ENCODE measurements at places on chromosomes 3 and 15. TPM values are rescaled to one million over a fixed set of nuclear protein-coding genes. Genes with fewer than 3 reads are reported as not detected.

The H1-8 gene
- not detected for total RNA-seq

DNA sequence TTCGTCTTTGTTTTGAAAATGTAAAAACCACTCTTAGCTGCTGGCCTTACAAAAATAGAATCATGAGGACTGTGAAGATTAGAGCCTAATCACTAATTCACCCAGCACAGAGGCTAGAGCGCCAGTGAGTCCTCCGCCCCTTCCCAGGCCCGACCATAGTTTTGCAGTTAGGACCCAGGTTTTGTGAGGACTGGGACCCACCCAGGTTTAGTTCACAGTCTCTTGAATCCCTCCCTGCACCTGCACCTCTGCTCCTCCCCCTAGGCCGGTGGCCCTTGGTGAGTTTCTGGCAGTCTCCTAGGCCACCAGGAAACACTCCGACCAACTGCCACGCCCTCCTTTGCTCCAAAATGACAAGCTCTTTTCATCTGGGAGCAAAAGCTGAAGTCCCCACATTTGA lies 136.0 kb upstream of the CCDC54 start:
- no peaks in the 10 kb centered on the region for H3K4me1 ChIP-seq
- H3K36me3 ChIP-seq = no peaks in the 10 kb centered on the region
- H3K27me3 ChIP-seq = peaks cover 8% of the 10 kb centered on the region
- no peak overlapping the region for H3K27ac ChIP-seq
- peak overlapping the region; percentile 79 for H3K4me3 ChIP-seq

- no peak for DNase-seq
- no peaks in the 10 kb centered on the region for H3K36me3 ChIP-seq
- peaks cover 2% of the 10 kb centered on the region for H3K4me1 ChIP-seq
- H3K27me3 ChIP-seq = no peaks in the 10 kb centered on the region
- H3K4me3 ChIP-seq = peak overlapping the region; percentile 73
- H3K27ac ChIP-seq = no peak overlapping the region
These were observed 740 bp upstream of the NSMCE3 start for GRCh38 chr15:29270169-29270955.

The PRR23A gene
- total RNA-seq = not detected

DNA sequence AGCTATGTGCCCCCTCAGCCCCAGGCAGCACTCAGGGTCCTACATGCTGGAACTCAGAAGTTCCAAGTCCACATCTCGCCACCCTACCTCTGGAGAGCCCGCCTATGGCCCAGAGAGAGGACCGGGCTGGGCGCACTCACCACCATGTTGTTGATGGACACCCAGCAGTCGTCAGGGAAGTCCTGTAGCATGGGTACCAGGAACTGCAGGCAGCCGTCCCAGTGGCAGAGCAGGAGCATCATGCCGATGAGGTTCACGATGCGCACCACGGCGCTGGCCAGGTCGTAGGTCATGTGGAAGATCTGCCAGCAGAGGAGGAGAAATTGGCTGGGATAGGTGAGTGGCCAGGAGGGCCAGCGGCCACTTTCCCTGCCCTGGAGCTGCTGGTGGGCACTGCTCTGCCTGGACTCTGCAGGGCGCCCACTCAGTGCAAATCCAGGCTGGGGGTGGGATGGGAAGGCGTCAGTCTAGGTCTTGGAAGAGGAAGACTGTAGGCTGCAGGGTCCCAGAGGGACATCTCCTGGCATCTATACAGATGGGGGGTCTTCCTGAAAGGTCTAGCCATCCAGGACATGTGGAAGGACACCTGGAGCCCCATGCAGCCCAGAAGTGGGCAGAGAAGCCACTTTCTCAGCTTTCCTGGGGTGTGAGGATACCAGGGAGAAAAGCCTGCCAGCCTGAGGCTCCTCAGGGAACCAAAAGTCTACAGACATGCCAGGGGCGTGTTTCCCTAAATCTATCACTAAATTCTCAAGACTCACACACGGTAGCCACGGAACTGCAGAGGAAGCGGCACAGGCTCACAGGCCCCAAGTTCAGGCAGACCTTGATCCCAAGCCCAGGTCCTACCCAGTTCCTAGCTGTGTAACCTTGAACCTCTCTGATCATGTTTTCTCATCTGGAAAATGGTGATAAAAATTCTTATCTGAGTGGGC lies 36.5 kb downstream of the HCN4 start:
- no peak for DNase-seq
- H3K27me3 ChIP-seq = no peaks in the 10 kb centered on the region
- 0 out of 2 replicates have a peak, but pooled peaks cover 2% of the 10 kb centered on the region for H3K4me1 ChIP-seq
- no peak overlapping the region for H3K27ac ChIP-seq

All from H1 (cell line).